Stimulated activated CD8-positive, alpha-beta memory T cell treated with anti-CD3 and anti-CD28 coated beads, Interleukin-4, amount 100 ng/mL, for 4 hours (primary cell): ENCODE measurements at places on chromosomes 1 and 21.

- no peak for DNase-seq
Observed at GRCh38 chr1:9823693-9823942, 147 bp downstream of the CLSTN1 start.

DNA sequence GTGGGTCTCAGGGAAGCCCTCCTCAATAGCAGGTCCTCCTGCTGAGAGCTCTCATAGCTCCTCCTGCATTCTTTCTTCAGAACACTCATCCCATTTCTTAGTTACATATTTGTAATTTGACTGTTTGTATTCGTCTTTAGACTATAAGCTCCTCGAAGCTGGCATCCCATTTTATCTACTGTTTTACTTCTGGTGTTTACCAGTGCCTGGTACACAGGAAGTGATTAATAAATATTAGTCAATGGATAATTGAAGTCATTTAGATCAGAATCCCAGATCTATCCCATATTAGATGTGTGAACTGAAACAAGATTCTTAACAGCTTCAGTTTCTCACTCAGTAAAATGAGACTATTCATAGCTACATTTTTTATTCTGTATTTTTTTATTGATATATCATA, 88.7 kb downstream of the PLPP3 start:
- no peak for DNase-seq

DNA sequence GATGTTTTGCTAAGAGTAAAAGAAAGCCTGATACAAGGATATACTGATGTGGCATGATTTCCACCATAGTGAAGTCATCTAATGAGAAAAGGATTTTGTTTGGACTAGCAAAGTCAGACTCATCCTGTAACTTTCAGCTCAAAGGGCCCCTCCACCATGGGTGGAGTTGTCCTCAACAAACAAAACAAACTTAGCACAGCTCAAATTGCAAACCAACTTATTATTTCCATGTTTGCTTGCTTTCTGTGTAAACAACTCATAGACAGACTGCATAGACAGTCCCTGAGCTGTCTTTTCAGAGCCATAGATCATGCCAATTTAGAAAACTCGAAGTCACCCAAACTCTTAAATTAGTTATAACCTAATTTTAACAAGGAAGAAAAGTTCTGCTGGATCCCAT, 69.4 kb upstream of the VAV3 start:
- no peak for DNase-seq

DNA sequence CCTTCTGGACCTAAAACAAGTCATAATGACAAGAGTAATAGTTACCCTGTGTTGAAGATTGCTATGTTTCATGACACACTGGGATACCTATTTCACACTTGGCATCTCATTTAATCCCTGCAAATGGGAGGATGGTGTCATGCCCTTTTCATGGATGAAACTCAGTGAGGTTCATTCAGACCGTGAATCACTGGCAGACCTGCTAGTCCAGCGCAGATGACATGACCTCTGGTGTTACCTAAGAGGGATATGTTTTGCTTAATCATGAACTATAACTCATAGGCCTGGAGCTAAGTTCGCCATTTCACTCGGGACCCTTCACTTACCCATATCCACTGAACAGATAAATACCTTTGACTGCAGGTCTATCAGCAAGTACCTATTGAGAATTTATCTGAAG, 286.6 kb upstream of the FMN2 start:
- DNase-seq = no peak

DNA sequence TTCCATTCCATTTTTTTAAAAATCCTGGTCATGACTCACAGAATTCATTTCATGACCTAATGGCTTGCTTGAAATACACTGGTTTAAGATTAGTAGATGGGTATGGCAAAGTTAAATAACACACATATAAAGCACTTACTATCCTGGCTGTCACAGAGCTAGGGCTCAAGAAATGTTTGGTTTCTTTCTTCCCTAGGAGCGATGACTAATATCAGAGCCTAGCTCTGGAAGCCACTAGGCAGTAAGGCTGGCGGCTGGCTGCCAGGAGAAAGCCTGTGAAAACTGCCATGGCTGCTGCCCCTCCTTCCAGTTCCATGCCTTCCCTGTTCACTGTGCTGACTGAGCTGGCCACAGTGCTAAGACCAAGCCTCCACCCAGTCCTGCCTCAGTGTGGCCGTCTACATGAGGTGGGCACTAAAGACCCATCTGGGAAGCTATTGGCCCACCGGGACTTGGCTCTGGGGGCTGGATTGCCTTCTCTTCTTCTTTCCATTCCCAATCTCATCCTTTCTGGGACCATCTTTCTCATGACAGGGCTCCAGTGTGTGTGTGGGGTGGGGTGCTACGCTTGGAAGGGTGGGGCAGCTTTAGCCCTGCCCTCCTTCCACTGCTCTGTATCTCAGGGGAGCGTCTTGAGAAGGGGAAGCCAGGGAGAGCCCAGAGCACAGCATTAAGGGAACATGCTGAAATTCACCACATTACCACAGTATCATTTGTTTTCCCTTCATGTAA, 10.8 kb upstream of the ASCL5 start:
- no peak for DNase-seq

DNA sequence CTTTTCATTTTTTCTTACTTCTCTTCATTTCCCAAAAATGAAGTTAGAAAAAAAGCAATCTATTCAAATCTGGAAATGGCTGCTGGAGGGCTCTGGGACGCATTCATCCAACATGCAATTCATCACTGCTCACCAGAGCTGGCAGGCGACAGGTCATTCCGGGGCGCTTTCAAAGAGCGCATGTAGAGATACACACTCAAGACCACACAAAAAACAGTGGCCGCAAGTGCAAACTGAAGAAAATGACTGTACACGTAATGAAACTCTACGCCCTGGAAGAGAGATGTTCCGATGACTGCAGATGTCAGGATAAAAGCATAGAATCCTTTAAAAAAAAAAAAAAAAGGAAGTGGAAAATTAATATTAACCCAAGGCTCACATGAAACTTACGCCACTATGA, 15.5 kb downstream of the LBR start:
- DNase-seq = no peak

- DNase-seq = no peak
Observed at GRCh38 chr1:236835491-236835890, 40.4 kb downstream of the MTR start.

GRCh38 chr1:2799811-2800663, 1.5 kb downstream of the TTC34 start:
- DNase-seq = no peak

DNA sequence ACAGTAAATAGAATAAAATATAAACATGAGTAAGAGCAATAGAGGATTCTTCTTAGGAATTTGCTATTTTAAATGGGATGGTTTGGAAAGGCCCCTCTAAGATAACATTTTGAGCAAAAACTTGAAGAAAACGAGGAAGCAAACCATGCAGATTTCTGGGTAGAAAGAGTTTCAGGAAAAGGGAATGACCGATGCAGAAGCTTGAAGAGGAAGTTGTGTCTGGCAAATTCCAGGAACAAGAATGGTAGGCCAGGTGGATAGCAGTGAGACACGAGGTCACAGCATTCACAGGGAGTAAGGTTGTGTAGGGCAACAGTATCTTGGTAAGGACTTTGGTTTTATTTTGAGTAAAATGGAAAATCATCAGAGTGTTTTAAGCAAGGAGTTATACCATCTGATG, 108.9 kb downstream of the PEX14 start:
- no peak for DNase-seq

DNA sequence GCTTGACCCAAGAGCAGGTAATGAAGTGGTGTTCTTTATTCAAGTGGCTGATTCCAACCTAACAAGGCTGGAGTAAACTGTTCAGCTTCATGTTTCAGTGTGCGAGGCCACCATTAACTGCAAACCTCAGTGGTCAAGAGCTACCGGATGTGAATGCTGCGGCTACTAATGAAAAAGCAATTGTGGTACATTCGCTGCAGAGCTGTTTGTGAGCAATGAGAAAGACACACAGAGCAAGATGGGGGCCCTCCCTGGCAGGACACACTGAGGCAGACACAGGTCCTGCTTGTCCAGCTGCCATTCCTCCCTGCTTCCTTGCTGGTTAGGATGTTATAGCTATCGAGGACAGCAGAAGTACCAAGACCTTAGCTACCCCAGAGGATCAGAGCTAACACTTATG, 26.1 kb downstream of the SYF2 start:
- no peak for DNase-seq

DNA sequence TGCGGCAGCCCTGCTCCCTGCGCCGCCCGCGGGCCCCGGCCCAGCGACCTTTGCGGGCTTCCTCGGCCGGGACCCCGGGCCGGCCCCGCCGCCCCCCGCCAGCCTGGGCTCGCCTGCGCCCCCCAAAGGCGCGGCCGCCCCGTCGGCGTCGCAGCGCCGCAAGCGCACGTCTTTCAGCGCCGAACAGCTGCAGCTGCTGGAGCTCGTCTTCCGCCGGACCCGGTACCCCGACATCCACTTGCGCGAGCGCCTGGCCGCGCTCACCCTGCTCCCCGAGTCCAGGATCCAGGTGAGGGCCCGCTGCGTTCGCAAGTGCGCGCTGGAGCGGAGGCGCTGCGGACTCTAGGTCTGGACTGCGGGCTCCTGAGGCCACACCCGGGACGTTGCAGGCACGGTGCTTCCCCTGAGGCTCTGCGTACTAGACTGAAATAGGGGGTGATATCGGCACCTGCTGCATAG, 351 bp downstream of the MIXL1 start:
- DNase-seq = no peak

GRCh38 chr1:93665015-93665414, 16.6 kb downstream of the BCAR3 start:
- no peak for DNase-seq

DNA sequence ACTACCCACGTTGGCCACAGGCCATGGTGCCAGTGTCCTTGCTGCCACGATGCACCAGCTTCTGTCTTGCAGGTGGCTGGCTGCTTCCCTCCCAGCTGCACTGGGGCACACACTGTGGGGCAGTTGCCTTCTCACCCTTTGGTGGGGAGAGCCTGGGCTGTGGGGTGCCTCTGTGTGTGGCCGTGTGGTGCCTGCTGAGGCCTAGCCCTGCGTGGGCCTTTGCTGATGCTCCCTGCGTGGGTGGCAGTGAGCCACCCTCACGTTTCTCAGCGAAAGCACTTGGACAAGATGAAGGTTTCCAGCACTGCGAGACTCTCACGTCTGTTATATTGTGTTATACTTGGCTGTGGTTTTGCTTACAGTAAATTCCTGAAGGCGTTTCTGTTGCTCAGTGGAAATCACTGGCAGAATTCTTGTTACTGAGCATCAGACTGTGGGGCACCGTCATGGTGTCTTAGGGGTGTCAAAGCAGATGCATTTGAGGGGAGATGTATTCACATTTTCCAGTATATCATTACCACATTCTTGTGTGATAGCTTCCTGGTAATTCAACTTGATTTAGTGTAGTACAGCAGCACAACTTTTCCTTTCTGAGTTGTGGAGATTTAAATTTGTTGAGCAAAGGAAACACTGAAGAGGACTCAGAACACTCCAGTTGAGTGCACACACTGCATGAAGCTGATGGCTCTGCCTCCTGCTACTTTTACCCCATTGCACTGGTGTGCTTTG, 124.7 kb downstream of the PCBP3 start:
- no peak for DNase-seq

DNA sequence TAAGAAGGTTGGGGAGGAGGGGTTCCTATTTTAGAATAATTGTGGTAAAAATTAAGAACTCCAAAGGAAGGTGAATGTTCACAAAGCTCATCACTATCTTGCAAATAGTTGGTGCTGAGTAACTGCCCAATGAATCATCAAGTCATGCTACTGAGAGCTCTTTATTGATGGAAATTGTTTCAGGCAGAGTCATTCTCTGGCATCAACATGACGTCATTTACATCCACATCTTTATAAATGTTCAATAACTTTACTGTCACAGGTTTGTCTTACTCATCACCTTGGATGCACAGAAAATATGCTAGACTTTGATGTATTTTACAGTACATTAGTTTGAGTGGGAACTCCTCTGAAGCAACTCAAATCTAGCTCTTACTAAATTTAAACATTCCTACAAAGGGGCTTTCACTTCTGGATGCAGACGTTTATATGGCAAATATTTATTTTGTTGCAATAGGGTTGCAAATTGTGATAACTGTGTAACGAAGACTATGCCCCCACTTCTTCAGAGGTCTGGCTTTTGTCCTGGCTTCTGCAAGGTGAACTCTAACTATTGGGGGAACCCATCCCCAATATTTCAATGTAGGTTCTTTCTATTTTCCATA, 273.7 kb upstream of the AJAP1 start:
- DNase-seq = no peak

- DNase-seq = no peak
Observed at GRCh38 chr21:37435120-37435519, 68.5 kb downstream of the DYRK1A start.

- no peak for DNase-seq
Observed at GRCh38 chr1:29210278-29211085, 20.3 kb downstream of the MECR start.

DNA sequence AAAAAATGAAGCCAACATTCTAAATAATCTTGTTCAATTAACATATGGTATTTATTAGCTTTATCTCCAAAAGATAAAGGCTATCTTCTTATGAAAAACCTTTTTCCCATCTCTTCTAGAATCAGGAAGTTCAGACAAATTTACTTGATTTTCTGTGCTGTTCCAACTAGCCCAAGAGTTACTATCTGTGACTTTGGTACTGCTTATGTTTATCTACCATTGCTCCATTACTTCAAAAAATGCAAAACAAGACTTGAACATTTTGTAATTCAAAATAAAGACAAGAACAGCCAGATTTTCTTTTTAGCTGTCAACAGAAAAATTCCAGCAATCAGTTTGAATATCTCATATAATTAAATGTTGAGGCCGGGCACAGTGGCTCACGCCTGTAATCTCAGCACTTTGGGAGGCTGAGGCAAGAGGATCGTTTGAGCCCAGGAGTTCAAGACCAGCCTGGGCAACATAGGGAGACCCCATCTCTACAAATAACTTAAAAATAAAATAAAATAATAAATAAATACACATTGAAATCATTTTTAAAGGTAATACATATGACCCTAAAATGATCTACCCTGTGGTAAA, 188.5 kb downstream of the LTN1 start:
- DNase-seq = no peak

DNA sequence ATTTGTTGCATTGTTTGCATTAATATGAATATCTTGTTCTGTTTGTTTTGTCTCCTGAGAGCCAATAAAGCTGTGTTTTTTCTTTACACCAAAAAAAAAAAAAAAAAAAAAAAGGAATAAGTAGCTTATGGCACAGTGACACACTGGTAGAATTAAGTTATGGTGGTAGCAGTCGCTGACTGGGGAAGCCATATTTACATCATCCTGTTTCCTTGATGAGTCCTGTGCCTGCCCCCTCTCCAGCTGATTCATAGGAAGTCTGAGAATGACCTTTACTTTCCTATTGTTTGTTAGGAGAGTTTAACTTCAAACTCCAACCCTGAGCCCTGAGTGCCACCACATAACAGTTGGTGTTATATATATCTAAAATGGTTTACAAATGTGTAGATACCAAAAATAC, 62.2 kb downstream of the OBSCN start:
- no peak for DNase-seq

- DNase-seq = no peak
Observed at GRCh38 chr21:35190201-35190701, 141.1 kb upstream of the RUNX1 start.

GRCh38 chr1:165486663-165487062, 41.7 kb upstream of the RXRG start:
- no peak for DNase-seq
